Astrocyte of the spinal cord (primary cell): ENCODE measurements at places on chromosomes 7 and 10.

GRCh38 chr7:93013446-93014061 lies 104.2 kb downstream of the SAMD9 start:
- no peak for DNase-seq

DNA sequence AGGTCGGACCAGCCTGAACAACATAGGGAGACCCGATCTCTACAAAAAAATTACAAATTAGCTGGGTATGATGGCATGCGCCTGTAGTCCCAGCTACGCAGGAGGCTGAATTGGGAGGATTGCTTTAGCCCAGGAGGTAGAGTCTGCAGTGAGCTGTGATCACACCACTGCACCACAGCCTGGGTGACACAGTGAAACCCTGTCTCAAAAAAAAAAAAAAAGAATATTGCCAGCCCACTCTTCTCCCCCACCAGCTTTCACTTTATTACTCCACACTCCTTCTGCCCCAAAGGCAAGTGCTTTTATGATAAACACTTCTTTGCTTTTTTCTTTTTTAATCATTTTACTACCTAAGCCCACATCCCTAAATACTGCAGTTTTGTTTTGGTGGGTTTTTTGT lies 14.8 kb downstream of the RAB19 start:
- no peak for DNase-seq

GRCh38 chr7:17166824-17167379 lies 131.6 kb upstream of the AHR start:
- no peak for DNase-seq

GRCh38 chr7:55545496-55545895 lies 26.8 kb downstream of the VOPP1 start:
- DNase-seq: peak; percentile 71

DNA sequence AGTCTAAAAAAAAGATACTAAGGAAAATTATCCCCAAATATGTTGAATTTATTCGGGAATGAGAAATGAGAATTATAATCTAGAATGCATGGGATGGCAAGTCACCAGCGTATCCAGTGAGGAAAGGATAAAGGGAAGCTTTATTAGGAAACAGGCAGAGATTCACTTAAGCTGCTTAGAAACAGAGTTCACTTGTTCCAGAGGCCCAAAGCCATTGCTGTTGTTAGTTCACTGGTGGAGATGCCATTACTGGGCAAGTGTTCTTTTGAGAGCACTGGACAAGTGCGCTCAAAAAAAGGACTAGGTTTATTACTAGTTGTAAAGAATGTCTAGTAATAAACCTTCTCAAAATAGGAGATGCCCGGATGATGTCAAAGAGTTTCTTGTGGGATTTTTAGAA lies 51.2 kb downstream of the MICU1 start:
- DNase-seq: no peak

GRCh38 chr7:148541891-148542504 lies 48.6 kb upstream of the C7orf33 start:
- DNase-seq: no peak

GRCh38 chr10:75191821-75192568 lies 18.6 kb upstream of the VDAC2 start:
- peak; percentile 79 for DNase-seq

DNA sequence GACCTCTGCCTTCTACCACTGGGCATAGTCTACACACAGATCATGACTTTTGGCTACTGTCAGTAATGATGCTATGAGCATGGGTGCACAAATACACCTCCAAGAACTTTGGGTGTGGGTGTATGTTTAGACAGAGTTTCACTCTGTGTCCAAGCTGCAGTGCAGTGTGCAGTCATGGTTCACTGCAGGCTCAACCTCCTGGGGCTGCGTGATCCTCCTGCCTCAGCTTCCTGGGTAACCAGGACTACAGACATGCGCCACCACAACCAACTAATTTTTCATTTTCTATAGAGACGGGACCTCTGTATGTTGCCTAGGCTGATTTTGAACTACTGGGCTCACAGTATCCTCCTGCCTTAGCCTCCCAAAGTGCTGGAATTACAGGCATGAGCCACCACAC lies 194.4 kb downstream of the NSUN6 start:
- DNase-seq: no peak

- peak; percentile 53 for DNase-seq
Observed at GRCh38 chr10:95550073-95550672, 11.0 kb downstream of the SORBS1 start.

DNA sequence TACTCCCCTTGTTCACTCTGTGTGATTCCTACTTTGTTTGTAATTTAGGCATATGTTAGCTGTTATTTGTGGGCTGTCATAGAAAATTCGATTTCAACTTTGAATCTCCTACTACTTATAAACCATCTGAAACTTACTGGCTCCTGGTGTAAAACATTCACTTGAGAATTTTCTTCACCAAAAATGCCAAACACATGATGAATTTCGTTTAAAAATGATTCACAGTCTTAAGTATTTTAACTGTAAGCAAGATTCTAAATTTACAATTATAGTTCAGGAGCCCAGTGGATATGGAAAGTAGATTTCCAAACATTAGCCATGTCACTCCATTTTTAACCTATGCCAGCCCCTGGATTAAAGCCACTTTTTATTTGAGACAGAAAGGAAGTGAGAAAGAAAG lies 3.1 kb downstream of the CPED1 start:
- peak; percentile 69 for DNase-seq

DNA sequence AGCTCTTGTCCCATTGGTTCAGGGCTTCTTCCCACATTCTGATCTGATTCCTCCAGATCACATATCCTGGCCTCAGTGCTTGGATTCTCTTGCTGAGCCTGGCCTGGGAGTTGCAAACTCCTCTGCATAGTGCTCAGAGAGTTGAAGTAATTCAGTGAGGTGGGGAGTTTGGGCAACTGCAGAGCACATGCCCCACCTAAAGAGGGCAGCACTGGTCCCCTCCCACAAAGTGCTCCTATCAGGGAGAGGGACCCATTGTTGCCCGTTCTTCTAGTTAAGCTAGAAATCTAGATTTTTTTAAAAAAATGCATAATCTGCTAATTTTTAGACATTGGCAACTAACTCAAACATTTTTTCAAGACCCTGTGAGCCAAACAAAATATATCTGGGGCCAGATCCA lies 45.1 kb downstream of the CHN2 start:
- no peak for DNase-seq

DNA sequence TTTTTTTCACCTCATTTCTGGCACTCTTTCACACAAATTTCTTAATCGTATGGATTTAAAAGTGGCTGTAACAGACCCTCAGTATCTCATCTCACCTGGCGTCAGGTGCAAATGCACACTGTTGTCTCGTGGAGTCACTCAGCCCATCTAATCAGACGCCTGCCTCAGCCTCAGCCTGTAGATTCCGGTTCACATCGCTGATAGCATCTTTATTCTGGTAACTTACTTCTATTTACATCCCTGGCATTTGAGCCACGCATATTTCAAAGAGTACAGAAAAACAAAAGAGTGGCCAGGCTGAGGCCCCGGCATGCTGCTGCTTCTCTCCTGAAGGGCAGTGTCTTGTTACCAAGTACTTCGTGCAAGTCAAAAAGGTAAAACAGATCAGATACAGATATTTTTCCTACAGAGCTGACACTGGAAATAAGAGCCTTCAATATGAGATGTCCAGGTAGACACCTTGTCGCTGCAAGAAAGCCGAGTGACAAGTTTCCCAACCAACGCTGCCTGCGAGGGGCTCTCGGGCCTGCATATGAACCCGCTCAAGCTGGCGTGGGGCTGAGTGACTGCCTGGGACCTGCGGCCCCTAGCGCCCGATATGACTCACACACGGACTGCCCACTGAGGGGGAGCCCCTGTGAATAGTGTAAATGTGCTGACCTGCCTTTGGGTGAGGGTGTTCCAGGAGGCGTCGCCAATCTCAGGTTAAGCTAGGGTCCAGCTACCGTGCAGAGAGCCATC lies 4.3 kb downstream of the VIPR2 start:
- DNase-seq: no peak

DNA sequence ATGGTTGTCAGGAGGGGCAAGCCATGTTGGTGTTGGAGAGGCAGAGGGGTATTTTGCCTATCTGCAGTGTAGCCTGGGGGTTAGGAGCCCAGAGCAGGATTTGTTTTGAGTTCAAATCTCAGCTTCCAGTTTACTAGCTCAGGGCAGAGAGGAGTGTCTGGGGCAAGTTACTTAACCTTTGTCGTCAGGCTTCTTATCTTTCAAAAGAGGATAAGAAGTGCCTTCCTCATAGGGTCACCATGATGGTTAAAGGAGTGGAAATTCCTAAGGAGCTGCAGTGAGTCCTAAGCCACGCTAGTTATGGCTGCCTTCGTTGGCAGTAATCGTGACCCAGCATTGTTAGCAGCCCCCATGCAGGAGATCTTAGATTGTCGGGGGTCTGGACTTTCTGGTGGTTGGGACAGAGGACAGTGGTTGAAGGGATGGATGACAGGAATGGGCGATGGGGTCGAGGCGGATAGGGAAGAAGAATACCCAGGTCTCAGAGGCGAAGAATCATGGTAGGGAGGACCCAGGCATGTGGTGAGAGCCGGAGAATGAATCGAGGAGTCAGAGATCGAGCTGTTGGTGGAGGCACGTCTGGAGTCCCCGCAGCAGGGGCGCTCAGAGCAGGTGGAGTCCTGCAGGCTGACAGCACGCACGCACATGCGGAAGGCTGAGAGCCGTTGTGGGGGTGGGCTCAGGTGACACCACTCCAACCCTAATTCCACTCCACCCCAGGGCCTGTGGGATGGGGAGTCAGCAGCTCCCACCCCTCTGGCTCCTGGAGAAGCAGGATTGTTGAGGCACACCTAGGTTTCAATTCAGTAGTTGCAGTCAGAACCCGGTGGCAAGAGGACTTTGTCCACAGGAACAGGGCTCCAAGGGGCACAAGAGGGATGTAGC lies 11.6 kb downstream of the ADCK2 start:
- DNase-seq: no peak

GRCh38 chr10:76840802-76841201 lies 796.8 kb downstream of the KCNMA1 start:
- DNase-seq: no peak

- no peak for DNase-seq
Observed at GRCh38 chr7:56287429-56288138, 171.4 kb upstream of the NUPR2 start.

- DNase-seq: no peak
Observed at GRCh38 chr7:86933295-86933845, 126.1 kb downstream of the ELAPOR2 start.

DNA sequence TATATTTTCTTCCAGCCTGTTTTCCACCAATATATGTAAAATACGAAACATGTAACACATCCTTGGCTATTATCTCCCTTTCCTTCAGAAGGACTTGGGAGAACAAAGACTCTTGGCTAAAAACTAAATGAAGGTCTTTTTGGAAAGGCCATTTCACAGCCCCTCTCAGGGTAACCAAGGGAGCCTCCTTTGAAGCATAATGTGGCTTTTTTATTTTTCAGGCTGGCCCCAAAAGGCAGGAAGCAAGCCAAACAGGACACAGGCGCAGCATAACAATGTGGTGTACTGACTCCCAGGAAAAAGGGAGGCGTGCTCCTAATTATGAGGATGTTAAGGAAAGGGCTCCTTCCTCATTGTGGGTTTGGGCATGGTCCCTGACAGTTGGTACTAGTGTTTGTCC lies 30.3 kb upstream of the CCSER2 start:
- no peak for DNase-seq

GRCh38 chr10:60964257-60965235 lies 20.6 kb upstream of the RHOBTB1 start:
- peak; percentile 92 for DNase-seq

- DNase-seq: no peak
Observed at GRCh38 chr7:920351-921070, 34.0 kb downstream of the ADAP1 start.

DNA sequence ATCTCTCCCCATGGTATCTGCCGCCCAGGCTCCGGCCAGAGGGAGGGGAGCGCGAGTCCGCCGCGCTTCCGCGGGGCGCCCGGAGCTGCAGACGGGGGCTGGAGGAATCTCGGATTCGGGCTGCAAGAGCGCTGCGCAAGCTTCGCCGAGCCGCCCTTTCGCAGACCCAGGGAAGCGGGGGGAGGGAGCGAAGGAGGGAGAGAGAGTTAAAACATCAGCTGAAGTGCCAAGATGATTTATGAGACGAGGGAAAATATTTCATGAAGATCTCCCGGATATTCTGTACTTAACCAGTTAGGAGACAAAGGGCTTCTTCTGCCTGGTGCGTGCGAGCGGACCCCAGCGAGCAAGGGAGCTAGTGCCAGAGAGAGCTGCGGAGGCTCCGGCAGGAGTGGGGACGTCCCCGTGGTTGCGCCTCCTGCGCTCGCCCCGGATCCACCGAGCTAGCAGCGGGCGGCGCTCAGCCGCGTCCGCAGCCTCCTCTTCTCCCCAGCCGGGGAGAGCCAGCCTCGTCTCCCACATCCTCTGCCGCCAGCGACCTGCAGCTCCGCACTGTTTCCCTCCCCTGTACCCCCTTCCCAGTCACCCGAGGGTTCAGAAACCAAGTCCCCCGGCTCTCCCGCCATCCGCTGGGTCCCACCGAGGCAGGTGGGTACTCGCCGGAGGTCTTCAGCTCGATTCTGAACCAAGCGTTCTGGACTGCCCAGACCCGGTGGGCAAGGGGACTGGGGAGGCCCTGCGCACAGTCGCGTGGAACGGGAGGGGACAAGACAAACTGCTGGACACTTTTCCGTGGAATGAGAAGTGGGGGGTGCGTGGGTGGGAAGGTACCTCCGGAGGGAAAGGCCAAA lies 1.0 kb upstream of the PAX2 start:
- DNase-seq: no peak

DNA sequence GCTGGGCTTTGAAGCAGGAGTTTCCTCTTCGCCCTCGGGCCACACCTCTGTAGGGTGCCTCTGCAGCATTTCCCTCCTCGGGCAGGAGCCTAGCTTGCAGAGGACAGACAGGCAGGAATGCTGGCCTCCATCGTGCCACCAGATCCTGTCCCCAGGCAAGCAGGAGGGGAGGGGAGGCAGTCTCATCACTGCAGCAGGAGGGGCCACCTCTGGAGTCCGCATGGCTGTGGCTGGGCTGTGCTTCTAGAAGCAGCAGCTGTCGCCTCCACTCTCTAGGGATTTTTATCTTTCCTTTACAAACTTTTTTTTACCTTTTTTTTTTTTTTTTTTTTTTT lies 181.4 kb downstream of the CUX1 start:
- DNase-seq: no peak

GRCh38 chr7:156943091-156944041 lies 6.1 kb upstream of the NOM1 start:
- DNase-seq: no peak

GRCh38 chr10:94963901-94964300 lies 25.4 kb downstream of the CYP2C9 start:
- peak; percentile 8 for DNase-seq

GRCh38 chr7:128066858-128067257 lies 35.6 kb upstream of the LRRC4 start:
- no peak for DNase-seq

GRCh38 chr7:50558294-50559053 lies 6.7 kb downstream of the DDC start:
- DNase-seq: no peak

GRCh38 chr7:137893143-137893742 lies 46.5 kb upstream of the DGKI start:
- DNase-seq: no peak

DNA sequence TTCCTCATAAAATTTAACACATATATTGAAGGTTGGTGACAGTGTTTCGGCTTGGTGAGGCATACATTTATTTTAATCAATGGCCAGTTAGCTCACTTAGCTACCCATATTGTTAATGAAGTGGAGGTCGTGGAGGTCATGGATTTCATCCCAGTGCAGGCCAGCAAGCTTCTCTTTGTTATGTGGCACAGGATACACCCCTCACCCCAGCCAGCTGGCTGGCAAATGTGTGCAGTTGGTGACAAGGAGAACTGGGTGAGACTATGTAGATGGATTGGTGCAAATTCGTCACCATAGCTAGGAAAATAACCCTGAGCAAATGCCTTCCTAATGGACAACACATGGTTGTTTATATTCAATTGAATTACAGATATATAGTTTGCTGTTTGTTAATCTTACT lies 50.5 kb upstream of the FOXP2 start:
- no peak for DNase-seq
